Stimulated activated CD8-positive, alpha-beta memory T cell treated with anti-CD3 and anti-CD28 coated beads, Interleukin-15, amount 100 ng/mL, for 1 hour (primary cell): ENCODE measurements at places on chromosomes 1 and 21.

- DNase-seq = no peak
Measured at GRCh38 chr1:226373376-226373775, 34.5 kb downstream of the PARP1 start.

GRCh38 chr1:232368821-232369321 is 261.1 kb downstream of the SIPA1L2 start:
- DNase-seq = no peak

DNA sequence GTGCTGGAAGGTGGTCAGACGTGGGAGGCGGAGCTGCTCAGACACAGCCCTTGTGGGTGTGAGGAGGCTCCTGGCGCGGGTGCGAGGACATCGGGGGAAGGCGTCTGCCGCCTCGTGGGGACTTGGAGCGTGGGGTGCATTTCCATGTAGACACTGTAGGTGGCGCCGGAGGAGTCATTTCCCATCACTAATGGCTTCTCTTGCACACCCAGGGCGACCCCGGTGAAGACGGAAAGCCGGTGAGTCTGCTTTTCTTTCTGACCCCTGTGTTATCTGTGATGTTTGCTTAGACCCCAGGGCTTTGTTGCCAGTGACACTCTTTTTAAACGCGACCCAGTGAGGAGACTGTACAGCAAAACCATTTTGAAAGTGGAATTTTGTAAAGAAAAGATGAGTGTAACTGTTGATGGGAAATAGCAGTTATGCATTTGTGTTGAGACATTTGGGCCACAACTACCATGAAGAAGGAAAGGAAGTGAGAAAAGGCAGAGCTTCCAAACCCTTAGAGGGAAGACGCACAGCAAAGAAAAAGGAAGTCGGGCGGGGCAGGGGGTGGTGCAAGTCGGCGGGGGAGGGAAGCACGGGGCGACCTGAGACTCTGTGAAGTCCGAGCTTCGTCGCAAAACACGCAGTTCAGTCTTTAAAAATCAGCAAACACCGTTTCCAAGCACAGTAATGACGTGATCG is 64.0 kb downstream of the SLC19A1 start:
- DNase-seq = peak; percentile 68

DNA sequence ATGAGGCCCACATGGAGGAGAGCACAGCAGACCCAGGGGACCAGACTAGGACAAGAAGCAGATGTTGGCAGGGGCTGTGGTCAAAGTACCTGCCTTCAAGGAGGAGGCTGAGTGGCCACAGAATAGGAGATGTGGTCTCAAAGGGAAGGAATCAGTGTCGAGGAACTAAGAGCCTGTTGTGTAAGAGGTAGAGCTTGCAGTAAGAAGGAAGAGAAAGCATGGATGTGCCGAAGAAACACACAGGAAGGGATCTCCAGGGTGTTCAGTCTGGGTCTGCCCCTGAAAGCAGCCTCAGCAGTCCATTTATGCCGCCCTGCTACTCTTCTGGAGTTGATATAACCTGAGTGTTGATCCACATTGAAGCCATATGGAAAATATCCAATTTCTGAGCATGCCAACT is 83.9 kb downstream of the NID1 start:
- no peak for DNase-seq
